ENCODE measurements at places on chromosomes 1 and 21. TPM values are rescaled to one million over a fixed set of nuclear protein-coding genes. Genes with fewer than 3 reads are reported as not detected.

The RHBG gene
- total RNA-seq, result 0.11 TPM

The KRTAP23-1 gene
- not detected for total RNA-seq

The PLA2G2C gene
- not detected for total RNA-seq

The GPR153 gene
- total RNA-seq, result 2.4 TPM

The RAB25 gene
- 0.36 TPM for total RNA-seq

The IQCC gene
- total RNA-seq, result 2.9 TPM

The TFF1 gene
- total RNA-seq, result 0.40 TPM

The PTAFR gene
- total RNA-seq, result 25.5 TPM

The XPR1 gene
- total RNA-seq, result 13.4 TPM

The ADCY10 gene
- not detected for total RNA-seq

DNA sequence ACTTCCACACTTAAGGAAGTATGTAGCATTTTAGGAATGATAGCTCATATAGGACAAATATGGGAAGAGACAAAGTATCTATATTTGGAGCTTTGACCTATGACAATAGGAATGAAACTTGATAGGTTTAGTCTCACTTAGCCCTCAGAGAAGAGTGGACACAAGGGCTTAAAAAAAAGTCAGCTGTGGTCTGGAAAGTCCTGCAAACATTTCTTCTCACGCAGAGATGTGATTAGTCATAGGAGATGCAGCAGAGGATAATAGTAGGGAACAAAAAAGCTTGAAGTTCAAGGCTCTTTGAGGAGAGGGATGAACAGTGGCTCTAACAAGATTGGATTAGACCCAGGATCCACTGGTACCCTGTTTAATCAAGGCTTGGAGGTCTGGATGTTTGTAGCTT, 14.8 kb upstream of the RNF220 start:
- H3K27me3 ChIP-seq, result no peaks in the 10 kb centered on the region
- H3K27ac ChIP-seq, result no peak overlapping the region
- H3K36me3 ChIP-seq, result no peaks in the 10 kb centered on the region

DNA sequence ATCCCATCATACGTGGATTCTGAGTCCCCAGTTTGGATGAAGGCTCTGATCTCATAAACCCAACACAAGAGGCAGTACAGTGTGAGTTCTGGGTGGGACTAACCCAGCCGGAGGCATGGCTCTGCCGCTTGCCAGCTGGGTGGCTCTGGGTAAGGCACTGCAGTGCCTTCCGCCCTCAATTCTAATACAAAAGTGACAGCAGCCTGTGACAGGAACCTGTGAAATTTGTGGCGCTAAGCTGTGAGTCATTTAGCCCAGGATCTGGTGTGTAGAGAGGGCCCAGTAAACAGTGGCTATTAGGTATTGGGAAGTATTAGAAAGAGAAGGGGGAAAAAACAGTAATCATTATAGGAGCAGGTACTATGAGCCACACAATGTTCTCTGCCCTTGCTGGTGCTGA, 23.3 kb downstream of the HSPG2 start:
- peaks cover 12% of the 10 kb centered on the region for H3K4me1 ChIP-seq
- DNase-seq, result no peak
- H3K27me3 ChIP-seq, result no peaks in the 10 kb centered on the region
- H3K4me3 ChIP-seq, result no peak overlapping the region
- no peak overlapping the region for H3K27ac ChIP-seq

GRCh38 chr1:1157426-1157913, 16.2 kb upstream of the TTLL10 start:
- no peaks in the 10 kb centered on the region for H3K27me3 ChIP-seq
- DNase-seq, result no peak
- H3K27ac ChIP-seq, result peak overlapping the region; percentile 73
- peak overlapping the region; percentile 93 for H3K4me3 ChIP-seq
- peaks cover 7% of the 10 kb centered on the region for H3K4me1 ChIP-seq

DNA sequence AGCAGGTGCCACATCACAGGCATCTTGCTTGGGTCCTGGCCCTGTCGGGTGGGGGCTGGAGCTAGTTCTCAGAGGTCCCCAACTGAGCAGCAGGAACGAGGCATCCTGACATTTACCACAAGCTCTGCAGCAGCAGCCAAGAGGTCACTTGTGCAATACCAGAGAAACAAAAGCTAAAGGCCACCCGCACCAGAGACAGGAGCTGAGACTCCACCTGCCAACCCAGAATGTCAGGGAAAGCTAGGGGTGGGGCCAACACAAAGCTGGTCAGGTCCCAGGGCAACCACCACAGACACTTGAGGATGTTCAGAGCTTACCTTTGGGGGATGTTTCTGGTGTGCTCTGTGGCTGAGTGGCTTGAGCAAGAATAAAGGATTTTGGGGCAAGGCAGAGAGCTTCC, 13.6 kb upstream of the SYT6 start:
- no peaks in the 10 kb centered on the region for H3K27me3 ChIP-seq
- no peaks in the 10 kb centered on the region for H3K36me3 ChIP-seq

GRCh38 chr1:40640314-40641076, 25.0 kb downstream of the RIMS3 start:
- H3K4me1 ChIP-seq, result no peaks in the 10 kb centered on the region
- no peak for DNase-seq
- no peak overlapping the region for H3K4me3 ChIP-seq
- H3K36me3 ChIP-seq, result no peaks in the 10 kb centered on the region
- no peaks in the 10 kb centered on the region for H3K27me3 ChIP-seq

GRCh38 chr1:2214541-2215241, 13.4 kb upstream of the SKI start:
- H3K4me3 ChIP-seq, result no peak overlapping the region
- no peak overlapping the region for H3K27ac ChIP-seq
- no peak for DNase-seq
- H3K4me1 ChIP-seq, result no peaks in the 10 kb centered on the region
- no peaks in the 10 kb centered on the region for H3K27me3 ChIP-seq

DNA sequence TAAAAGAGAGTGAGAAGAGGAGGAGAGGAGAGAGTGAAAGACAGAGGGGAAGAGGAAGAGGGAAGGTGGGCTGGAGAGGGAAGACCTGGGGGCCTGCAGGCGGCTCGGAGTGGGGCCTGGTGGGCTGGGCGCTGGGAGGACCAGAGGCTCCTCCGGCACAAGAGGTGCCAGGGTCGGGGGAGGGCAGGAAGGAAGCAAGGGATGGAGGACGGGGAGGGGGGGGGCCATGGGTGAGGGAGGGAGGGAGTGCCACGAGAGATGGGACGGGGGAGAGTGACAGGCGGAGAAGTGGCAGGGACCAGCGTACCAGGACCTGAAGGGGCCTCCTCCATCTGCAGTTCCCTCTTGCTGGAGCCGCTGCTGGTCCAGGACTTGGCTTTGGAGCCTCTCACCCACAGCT, 87.7 kb downstream of the CASZ1 start:
- H3K4me3 ChIP-seq, result no peak overlapping the region
- no peaks in the 10 kb centered on the region for H3K36me3 ChIP-seq
- peaks cover 2% of the 10 kb centered on the region for H3K27me3 ChIP-seq
- no peak for DNase-seq
- H3K4me1 ChIP-seq, result no peaks in the 10 kb centered on the region

GRCh38 chr1:100565533-100565932, 27.6 kb downstream of the GPR88 start:
- H3K27ac ChIP-seq, result no peak overlapping the region
- H3K36me3 ChIP-seq, result no peaks in the 10 kb centered on the region
- H3K27me3 ChIP-seq, result no peaks in the 10 kb centered on the region

GRCh38 chr1:94316836-94317789, 79.7 kb upstream of the ARHGAP29 start:
- H3K4me3 ChIP-seq, result no peak overlapping the region
- no peak for DNase-seq
- no peak overlapping the region for H3K27ac ChIP-seq
- no peaks in the 10 kb centered on the region for H3K36me3 ChIP-seq
- no peaks in the 10 kb centered on the region for H3K27me3 ChIP-seq
- no peaks in the 10 kb centered on the region for H3K4me1 ChIP-seq

DNA sequence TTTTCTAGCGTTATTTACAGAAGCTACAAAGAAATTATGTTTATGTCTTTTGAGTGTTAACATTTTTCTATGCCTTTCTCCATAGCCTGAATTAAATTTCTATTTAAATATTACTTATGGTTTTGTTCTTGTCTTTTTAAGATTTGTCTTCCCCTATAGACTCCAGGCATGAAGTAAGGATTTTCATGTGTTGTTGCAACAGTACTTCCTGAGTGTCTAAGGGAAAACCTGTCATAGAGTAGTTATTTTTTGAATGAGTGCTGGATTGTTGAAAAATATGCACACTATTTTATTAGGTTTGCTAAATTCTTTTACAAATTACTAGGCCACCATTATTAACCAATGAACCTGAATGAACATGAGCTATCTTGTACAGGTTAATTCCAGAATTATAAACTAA, 27.1 kb downstream of the SAMSN1 start:
- no peak overlapping the region for H3K27ac ChIP-seq
- H3K4me3 ChIP-seq, result no peak overlapping the region
- no peaks in the 10 kb centered on the region for H3K27me3 ChIP-seq
- peaks cover 15% of the 10 kb centered on the region for H3K36me3 ChIP-seq
- DNase-seq, result no peak

DNA sequence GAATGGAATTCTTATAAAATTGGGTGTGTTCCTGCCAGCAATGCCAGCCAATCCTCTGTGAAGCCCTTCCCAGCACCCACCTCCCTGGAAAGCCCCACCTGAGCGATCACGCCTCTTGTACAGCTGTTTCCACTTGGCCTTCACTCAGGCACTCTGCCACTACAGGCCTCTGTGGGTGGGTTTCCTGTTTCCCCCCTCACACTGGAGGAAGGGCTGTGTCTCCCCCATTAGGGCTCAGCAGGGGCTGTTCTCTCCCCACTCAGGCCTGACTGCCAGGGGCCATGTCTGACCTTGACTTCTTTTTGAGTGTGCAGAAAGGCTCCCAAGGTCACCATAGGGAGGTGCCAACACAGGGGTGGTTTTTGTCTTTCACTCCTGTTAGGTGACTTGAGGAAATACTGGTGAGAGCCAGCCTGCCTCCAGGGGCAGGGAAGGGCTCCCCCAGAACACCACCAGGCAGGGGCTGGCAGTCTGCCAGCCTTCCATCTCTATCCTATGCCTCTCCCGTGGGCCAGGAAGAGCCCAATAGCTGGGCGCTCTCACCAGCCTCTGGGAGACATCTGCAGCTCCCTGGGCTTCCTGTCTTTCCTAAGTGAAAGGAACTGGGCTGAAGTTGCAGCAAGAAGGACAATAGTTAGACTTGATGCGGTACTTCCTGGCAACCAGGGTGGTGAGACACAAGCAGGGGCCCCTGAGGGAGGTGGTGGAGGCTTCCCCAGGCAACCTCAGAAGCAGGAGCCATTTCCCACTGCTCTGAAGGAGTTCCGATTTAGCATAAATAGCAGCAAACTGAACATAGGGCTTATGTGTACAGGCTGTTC, 49.1 kb downstream of the ELK4 start:
- H3K4me3 ChIP-seq, result no peak overlapping the region
- no peaks in the 10 kb centered on the region for H3K27me3 ChIP-seq
- no peak overlapping the region for H3K27ac ChIP-seq
- H3K4me1 ChIP-seq, result peaks cover 10% of the 10 kb centered on the region
- DNase-seq, result no peak

- DNase-seq, result no peak
- no peak overlapping the region for H3K4me3 ChIP-seq
- no peaks in the 10 kb centered on the region for H3K4me1 ChIP-seq
- H3K27ac ChIP-seq, result no peak overlapping the region
- H3K36me3 ChIP-seq, result no peaks in the 10 kb centered on the region
These were observed 3.6 kb downstream of the CACNA1S start for GRCh38 chr1:201108614-201109013.

- peaks cover 5% of the 10 kb centered on the region for H3K4me1 ChIP-seq
- no peak overlapping the region for H3K4me3 ChIP-seq
- peak; percentile 42 for DNase-seq
- peaks cover 3% of the 10 kb centered on the region for H3K36me3 ChIP-seq
- no peaks in the 10 kb centered on the region for H3K27me3 ChIP-seq
These were observed 3.1 kb downstream of the C1orf216 start for GRCh38 chr1:35715568-35716002.

DNA sequence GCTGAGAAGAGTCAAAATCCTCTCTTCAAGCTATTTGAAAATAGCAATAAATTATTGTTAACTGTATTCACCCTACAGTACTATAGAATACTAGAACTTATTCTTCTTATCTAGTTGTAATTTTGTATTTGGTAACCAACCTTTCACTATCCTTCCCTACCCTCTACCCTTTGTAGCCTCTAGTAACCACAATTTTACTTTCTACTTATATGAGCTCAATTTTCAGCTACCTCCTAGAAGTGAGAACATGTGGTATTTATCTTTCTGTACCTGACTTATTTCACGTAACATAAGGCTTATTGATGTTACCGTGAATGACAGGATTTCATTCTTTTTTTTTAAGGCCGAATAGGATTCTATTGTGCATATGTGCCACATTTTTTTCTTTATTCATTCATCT, 30.0 kb downstream of the ZC3H11B start:
- H3K36me3 ChIP-seq, result no peaks in the 10 kb centered on the region
- H3K4me1 ChIP-seq, result peaks cover 9% of the 10 kb centered on the region
- DNase-seq, result no peak
- H3K27ac ChIP-seq, result no peak overlapping the region
- no peaks in the 10 kb centered on the region for H3K27me3 ChIP-seq
- H3K4me3 ChIP-seq, result no peak overlapping the region

- no peaks in the 10 kb centered on the region for H3K27me3 ChIP-seq
- DNase-seq, result no peak
- no peaks in the 10 kb centered on the region for H3K36me3 ChIP-seq
- H3K4me3 ChIP-seq, result no peak overlapping the region
- no peak overlapping the region for H3K27ac ChIP-seq
- peaks cover 4% of the 10 kb centered on the region for H3K4me1 ChIP-seq
These were observed 20.1 kb upstream of the KCTD3 start for GRCh38 chr1:215547011-215547410.

- no peaks in the 10 kb centered on the region for H3K36me3 ChIP-seq
- no peak overlapping the region for H3K4me3 ChIP-seq
- DNase-seq, result no peak
- no peaks in the 10 kb centered on the region for H3K27me3 ChIP-seq
- H3K4me1 ChIP-seq, result no peaks in the 10 kb centered on the region
These were observed 99.8 kb upstream of the C1orf105 start for GRCh38 chr1:172320733-172321132.

All from GM12878 (cell line).